Nucleus accumbens (tissue), 56 donors: ENCODE measurements at places on chromosomes 11 and 22.

DNA sequence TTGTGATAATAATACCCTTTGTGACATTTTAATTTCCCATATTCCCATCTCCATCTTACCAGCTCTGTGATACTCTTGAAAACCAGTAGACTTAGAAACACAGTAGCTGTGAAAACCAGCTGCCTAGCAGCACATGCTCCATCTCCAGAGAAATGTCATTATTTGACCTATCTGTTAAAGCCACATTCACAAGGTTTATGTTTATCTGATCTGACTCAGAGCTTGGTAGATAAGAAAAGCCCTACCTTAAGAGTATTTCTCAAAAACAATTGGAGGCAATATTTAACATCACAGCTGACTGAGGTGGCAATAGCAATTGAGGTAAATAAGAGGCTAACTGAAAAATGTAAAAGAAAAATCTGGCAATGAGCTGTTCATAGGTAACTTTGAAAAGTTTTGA is 8.1 kb upstream of the ANO3 start:
- DNase-seq, result no peak

DNA sequence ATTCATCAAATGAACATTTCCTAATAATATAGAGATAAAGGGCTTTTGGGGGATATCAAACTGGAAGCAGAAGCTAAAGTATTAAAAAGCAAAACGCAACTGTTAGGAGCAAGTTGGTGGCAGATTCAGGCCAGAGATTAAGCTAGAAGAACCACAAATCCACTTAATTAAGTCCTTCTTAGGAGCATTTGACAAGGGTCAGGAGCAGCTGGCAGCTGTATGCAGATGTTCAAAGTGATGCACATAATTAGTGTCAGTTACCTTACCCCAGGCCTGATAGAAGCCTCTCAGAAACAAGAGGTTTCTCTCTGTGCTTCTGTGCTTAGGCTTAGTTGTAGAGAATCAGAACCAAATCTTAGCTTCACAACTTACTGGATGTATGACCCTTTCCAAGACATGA is 546.5 kb upstream of the ANO5 start:
- DNase-seq, result no peak

- DNase-seq, result no peak
Measured at GRCh38 chr11:46012185-46012584, 89.7 kb downstream of the LARGE2 start.

DNA sequence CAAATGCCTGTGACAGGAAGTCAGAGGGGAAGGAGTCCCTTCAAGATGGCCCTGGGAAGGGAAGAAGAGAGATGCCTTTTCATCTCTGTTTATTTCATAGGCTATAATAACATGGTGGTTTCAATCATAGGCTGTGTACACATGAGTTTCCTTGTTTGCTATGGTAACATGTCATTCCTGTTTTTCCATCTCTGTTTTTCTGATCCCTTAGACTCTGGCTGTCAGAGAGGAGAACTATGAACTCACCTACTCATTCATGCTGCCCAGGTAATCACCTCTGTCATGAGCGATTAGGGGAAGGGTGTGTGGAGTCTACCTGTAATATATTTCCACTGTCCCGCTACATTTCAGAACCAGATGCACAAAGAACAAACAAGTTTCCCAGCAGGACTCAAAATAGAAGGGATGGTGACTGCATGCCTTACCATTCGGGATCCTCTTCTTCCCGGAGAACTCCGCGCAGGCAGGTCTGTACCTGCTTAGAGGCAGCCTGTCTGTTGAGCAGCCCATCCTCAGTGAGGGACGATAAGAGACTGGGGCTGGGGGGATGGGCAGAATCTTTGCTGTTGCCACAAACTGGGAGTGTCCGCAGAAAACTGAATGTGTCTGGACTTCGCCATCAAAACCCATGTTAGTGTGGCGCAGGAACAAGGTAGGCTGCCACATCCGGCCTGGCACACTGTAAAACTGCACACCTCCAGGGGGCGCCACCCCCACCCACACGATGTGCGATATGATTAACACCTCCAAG is 7.1 kb upstream of the PEX26 start:
- no peak for DNase-seq

DNA sequence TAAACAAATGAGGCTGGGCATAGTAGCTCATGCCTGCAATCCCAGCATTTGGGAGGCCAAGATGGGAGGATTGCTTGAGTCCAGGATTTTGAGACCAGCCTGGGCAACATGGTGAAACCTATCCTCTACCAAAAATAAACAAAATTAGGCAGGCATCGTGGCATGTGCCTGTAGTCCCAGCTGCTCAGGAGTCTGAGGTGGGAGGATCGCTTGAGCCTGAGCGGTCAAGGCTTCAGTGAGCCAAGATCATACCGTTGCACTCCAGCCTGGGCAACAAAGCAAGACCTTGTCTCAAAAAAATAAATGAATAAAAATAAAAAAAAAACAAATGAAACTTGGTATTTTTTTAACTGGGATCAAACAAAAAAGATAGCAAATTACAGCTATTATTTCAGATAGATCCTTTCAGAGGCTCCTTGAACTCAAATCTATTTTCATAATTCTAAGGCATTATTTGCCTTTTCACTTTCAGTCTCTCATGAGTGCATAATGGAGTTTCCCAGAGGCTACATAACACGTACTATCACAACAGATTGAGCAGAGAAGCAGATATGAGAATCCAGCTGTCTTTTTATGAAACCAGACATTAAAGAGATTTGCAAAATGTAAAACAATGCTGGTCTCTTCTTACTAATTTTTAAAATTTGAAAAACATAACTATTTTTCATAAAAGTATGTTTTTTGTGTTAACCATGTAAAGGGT is 23.1 kb downstream of the DDIAS start:
- DNase-seq, result no peak

DNA sequence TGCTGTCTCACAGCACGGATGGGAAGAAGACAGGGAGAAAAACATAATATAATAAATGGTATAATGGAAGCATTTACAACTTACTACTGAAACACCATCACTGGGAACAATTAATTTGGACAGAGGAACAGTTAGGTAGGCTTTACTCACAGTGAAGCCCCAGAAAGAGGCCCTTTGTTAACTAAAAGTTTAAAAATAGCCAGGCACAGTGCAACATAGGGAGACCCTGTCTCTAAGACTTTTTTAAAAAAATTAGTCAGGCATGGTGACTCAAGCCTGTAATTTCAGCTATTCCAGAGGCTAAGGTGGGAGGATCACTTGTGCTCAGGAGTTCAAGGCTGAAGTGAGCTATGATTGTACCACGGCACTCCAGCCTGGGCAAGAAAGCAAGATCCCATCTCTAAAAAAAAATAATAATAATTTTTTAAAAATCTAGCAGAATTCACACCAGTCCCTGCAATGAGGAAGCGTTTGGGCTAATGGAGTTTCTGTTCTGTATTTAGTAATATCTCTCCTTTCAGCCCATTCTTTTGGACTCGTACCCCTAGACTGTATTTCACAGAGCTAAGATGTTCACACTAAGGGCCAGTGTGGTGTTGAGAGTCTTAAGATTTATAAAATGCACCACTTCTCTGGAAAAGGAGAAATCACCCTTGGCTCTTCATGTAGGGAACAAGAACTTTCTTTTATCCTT is 275.5 kb downstream of the SOX6 start:
- no peak for DNase-seq

GRCh38 chr11:132046288-132046865 is 676.0 kb downstream of the NTM start:
- DNase-seq, result no peak

DNA sequence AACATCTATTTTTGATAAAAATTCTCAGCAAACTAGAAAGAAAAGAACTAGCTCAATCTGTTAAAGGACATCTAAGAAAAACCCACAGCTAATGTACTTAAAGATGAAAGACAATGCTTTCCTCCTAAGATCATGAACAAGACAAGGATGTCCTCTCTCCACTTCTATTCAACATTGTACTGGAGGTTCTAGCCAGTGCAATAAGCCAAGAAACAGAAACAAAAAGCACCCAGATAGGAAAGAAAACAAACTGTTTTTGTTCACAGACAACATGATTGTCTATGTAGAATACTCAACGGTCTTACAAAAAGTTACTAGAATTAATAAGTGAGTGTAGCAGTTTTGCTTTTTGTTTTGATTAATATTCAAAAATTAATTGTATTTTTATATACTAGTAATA is 7.8 kb downstream of the CD3D start:
- no peak for DNase-seq

DNA sequence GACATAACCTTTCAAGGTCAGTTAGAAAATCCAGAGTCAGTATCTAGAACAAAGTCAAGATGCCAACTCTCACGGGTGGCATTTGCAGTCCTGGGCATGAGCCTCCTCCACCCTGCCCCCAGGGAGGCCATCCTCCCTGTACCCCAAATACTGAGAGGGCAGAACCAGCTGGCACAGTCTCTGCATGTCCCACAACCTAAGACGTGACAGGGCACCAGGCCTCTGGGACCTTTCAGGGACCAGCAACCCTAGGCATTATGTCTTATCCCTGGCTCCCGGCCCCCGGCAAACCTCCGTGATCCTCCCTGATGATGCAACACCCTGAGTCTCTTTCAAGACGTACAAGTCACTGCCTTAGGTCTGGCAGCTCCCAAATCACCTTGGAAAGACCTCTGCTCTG is 2.0 kb downstream of the MB start:
- DNase-seq, result no peak

DNA sequence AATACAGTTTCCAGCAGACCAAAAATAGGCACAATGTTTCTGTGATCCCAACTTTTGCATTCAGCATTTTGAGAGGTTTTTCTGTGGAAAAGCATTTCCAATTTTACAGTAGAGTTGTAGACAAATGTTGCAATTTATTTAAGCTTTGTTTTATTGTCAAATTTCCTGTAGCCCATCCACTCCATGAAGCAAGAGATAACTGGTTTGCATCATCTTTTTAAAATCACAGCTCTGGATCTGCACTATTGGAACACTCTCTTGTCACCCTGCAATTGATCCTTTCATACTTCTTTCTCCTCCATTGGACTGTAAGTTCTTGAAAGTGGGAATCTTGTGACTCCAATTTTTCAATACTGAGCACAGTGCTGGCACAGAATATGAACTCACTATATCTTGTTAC is 86.0 kb downstream of the MAML2 start:
- DNase-seq, result no peak

GRCh38 chr11:71333473-71333872 is 81.1 kb upstream of the SHANK2 start:
- DNase-seq, result no peak

DNA sequence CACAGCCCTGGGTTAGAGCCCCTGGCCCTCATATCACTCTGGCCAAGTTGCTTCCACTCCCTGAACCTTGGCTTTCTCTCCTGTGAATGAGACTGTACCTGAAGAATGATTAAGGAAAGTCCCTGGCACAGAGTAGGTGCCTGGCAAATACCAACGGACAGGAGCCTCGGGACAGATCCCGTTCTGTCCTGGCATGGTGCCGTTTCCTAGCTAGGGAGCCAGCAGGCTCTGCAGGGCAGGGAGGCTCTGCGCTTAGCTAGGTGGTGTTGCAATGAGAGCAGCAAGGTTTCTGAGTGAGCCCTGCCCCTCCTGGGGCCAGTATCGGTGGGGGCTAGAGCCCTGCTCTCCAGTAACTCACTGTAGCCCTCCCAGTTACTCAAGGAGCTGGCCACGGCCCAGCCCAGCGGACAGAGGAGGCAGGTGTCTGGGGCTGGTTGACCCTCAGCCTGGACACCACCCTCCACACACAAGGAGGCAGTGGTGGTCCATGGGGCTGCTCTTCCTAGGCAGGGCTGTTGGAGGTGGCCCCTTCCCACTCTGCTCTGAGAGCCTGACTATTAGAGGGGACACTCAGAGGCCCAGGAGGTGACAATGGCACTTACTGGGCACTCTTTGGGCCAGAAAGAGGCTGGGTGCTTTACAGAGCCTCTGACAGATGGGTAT is 74.4 kb downstream of the NFAM1 start:
- no peak for DNase-seq

DNA sequence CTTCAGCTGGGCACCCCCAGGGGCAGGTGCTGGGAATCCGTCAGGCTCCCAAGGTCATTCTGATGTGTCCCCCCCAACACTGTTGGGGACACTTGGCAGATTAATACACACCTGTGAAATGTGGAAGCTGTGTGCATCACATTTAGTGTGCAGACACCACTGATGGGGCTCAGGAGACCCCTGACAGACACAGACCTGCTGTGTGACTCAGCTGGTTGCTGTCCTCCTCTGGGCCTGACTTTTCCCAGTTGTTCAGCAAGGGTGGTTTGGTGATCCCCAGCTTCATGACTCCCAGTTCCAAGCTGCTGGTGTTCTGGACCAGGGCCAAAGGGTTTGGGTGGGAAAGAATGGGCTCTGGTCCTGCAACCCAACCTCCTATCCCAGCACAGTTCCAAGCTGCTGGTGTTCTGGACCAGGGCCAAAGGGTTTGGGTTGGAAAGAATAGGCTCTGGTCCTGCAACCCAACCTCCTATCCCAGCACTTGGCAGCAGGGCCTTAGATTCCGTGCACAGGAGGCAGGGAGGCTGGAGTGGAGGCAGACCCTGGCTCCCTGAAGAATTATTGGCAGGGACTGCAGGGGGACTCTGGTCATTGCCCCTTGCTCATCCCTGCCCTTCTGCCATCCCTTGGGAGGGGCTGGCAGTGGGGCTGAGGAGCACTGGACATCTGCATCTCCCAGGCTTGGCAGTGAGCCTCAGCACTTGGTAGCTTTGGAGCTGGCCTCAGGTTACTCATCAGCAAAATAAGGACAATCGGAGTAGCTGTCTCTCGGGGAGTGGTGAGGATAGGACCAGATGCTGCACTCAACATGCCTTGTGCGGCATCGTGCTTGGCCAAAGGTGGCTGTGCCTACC is 8.4 kb upstream of the OMP start:
- no peak for DNase-seq

DNA sequence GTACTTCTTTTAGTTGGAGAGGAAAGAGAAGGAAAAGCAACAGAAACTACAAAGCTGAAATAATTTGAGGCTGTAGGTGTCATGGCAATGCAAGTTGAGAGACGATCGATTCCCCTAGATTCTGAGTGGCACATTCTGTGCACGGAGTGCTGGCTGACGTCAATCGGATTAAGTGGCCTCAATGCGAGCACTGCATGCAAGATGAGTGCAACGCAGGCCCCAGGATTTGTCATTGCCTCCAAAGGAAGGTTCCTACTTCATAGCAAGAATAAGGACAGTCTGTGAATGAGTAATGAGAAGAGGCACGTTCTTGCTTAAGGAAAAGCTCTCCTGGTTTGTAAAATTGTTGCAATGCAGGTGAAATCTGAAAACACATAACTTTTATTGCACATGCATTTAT is 892.4 kb downstream of the KCNA4 start:
- DNase-seq, result no peak

DNA sequence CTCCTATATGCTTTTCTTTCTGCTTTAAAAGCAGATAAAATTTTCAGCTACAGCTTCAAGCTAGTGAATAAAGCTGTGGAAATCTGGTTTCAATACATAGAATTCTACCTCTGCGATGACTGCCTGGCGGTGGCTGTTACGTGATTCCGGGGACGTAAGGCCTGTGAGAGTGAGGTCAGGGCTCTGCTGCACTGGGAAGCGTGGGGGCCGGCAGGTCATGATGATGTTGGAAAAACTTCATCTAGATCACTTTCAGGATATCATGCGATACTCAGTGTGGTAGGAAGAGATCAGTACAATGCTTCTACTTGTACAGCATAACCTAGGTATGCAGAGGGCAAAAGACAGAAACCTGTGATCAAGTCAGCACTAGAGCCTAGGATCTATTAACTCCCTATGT is 546.8 kb upstream of the B3GAT1 start:
- no peak for DNase-seq
